ENCODE measurements at places on chromosomes 11 and 22.

DNA sequence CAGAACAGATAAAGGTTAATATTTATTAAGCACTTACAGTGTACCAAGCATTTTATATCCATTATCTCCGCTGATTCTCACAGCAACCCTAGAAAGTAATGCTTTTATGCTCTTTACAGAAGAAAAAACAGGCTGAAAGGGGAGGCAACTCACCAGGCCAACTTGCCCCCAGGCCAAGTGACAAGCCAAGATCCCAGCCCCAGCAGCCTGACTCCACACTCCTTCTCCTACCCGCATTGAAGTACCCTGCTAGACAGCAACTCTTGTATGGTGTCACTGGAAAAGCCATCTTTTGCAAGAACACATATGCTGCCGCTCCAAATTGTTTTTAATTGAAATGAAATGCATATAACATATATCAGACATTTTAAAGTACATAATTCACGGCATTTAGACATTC, 25.6 kb downstream of the SMCO4 start:
- DNase-seq = no peak

DNA sequence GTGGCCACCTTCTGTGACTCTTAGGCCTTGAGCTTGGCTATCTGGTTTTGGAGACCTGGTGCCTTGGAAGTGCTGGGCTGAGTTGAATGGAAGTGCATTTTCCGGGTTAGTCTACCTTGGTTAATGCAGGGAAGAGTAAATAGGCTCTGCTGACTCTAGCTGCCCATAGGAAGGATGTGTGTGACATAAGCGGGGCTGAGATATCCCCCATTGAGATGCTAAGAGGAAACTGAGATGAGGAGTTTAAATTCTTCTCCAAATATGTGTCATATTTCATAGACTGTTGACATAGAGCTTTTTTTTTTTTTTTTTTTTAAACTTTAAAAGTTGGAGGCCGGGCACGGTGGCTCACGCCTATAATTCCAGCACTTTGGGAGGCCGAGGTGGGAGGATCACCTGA, 30.8 kb downstream of the ZNRF3 start:
- no peak for DNase-seq

- DNase-seq = no peak
Observed at GRCh38 chr11:115869780-115870431, 365.7 kb upstream of the CADM1 start.

GRCh38 chr22:30204015-30204741, 42.4 kb downstream of the LIF start:
- no peak for DNase-seq

GRCh38 chr11:47188259-47188658, 2.0 kb upstream of the PACSIN3 start:
- DNase-seq = no peak

- DNase-seq = no peak
Observed at GRCh38 chr22:23834406-23834792, 4.4 kb downstream of the DERL3 start.

GRCh38 chr11:118715245-118715831, 35.9 kb upstream of the TREH start:
- DNase-seq = peak; percentile 20

DNA sequence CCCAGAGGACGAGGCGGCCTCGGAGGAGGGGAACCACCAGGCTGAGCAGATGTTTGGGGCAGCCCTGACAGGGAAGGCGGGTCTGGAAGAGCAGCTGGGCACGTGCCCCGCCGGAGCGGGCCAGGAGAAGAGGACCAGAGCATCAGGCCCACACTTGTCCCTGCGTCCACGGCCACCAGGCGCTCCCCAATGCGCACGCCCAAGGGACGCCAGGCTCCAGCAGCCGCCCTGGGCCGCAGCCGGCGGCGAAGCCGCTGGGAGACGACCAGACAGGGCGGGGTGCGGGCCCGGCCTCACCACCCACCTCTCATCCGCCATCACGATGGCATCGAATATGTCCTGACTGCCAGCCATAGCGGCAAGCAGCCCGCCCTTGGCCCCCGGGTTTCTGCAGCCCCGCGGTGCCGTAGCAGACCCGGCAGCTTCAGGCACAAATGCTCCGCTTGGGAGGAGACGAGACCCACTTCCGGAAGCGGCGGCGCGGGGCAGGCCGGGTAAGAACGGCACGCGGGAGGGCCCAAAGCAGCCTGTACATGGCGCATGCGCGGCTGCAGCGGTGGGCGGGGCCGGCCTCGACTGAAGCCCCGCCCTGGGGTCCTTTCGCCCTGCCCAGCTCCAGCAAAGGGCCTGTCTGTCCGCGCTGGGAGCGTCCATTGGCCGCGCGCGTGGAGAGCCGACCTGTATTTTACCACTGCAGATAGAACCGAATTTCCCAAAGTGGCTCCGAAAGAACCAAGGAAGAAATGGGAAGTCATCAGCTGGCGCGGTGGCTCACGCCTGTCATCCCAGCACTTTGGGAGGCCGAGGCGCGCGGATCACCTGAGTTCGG, at the start of gene LTO1:
Gene LTO1, minus strand, starts transcription at position 468 of the 829 bp plus-strand sequence. Its CDS starts 114 bp downstream, at position 354.
- peak; percentile 66 for DNase-seq

All from AG09309 (cell line).